AG09309 (cell line): ENCODE measurements at places on chromosomes 2 and 18.

- no peak for DNase-seq
Measured at GRCh38 chr2:237519506-237520245, 32.6 kb downstream of the MLPH start.

DNA sequence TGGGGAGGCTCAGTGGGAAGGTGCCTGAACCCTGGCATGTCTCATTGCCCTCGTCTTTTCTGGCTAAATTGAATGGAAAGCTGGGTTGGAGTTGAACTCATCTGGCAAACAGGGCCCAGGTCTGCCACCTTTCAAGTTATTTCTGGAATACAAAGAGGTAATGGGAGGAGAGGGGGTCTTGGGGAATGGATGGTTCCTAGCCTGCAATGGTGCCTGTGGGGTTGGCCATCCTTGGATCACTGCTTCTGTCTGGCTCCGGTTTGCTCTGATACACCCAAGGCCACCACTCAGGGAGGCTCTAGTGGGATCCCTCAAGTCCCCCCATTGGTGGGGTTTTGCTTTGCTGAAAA, 45.3 kb downstream of the PSD4 start:
- DNase-seq: no peak

DNA sequence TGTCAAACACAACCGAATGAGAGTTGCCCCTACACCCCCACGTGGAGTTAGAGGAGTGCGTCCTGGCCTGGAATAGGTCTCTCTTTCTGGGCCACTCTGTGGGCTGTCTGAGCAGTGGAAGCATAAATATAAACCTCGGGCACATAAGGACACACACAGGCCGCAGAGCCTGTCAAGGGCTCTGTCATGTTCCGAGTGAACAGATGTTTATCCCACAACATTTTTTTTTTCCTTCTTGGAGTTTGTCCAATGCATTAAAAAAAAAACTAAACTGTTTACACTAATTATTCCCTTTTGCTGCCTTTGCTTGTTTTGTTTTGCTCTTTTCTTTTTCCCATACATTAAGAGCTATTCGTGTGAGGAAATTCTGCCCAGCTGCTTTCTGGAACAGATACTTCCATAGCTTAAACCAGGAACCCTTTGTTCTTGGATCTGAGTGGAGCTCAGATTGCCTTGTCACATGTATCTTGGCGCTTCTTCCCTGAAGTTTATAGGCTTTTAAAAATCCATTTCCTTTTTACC, 228.3 kb upstream of the FOSL2 start:
- DNase-seq: no peak

DNA sequence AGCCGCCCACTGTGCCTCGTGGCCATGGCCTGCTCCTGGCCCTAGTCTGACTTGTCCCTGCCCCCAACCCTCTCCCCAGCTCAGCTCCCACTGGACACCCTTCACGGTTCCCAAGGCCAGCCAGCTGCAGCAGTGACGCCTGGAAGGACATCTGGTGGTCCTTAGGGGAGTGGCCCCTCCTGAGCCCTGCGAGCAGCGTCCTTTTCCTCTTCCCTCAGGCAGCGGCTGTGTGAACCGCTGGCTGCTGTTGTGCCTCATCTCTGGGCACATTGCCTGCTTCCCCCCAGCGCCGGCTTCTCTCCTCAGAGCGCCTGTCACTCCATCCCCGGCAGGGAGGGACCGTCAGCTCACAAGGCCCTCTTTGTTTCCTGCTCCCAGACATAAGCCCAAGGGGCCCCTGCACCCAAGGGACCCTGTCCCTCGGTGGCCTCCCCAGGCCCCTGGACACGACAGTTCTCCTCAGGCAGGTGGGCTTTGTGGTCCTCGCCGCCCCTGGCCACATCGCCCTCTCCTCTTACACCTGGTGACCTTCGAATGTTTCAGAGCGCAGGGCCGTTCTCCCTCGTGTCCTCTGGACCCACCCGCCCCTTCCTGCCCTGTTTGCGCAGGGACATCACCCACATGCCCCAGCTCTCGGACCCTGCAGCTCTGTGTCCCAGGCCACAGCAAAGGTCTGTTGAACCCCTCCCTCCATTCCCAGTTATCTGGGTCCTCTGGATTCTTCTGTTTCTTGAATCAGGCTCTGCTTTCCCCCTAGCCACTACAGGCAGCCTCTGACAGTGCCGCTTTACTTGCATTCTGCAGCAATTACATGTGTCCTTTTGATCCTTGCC, 35.8 kb downstream of the ANO7 start:
- no peak for DNase-seq

- DNase-seq: no peak
Measured at GRCh38 chr2:99818842-99819241, 323.5 kb downstream of the AFF3 start.
